ENCODE measurements at places on chromosomes 1 and 21.

- DNase-seq = no peak
These were observed 207.1 kb downstream of the AKT3 start for GRCh38 chr1:243642936-243643335.

- DNase-seq = no peak
These were observed 23.9 kb upstream of the SAMD11 start for GRCh38 chr1:899636-900317.

- peak; percentile 57 for DNase-seq
These were observed 141.1 kb downstream of the TLR5 start for GRCh38 chr1:223001653-223002634.

DNA sequence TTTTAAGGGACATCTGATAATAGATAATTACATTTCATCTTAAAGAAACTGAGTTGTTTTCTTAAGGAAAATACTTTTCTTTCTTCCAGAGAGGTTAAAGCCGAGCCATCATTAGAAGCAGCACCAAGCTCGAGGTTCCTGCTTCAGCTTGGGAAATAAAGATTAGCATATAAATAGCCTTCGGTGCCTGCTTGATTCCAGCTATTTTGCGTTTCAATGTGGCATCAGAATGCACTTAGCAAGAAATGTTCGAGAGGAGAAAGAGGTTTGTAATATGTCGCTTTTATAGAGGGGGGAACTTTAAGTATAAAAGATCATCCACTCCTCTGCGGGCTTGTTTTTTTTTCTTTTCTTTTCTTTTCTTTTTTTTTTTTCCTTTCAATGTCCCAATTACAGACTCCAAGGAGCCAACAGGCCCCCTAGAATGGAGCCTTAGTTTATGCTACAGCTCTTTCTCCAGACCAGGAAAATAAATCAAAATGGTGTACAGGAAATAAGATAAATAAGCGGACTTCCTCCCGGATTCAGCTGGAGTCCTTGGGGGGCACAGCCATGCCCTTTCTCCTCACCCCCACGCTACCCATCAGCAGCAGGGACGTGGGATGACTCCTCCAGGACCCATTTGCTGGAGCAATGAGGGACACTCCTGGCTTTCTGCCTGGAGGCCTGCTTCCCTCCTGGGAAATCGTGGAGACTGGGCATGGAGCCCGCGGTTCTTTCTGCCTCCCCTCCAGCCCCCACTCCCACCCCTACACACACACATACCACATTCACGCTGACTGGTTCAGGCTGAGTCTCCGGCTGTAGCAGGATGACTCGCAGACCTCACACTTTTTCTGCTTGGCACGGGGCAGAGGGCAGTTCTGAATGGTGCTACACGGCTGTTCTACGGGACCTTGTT lies 131.6 kb downstream of the RRAGC start:
- DNase-seq = no peak

DNA sequence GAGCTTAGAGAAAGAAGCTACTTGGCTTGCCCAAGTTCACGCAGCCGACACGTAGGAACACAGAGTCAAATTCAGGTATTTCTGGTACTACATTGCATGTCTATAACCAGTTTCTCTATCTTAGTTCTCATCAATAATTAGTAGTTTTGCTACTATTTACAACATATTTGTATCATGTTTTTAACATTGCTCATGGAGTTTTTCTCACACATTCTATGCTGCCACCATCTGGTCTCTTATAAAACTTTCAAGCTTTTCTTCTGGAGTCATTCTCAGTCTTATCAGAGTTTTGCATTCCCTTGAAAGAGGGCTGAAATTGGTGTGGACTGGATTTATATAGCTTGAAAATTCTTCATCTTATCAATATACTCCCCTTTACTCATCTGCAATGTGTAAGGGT lies 118.8 kb upstream of the PALMD start:
- no peak for DNase-seq

GRCh38 chr1:224718470-224719053 lies 102.4 kb downstream of the CNIH3 start:
- no peak for DNase-seq

- no peak for DNase-seq
These were observed 96.1 kb downstream of the TEX35 start for GRCh38 chr1:178609015-178609414.

DNA sequence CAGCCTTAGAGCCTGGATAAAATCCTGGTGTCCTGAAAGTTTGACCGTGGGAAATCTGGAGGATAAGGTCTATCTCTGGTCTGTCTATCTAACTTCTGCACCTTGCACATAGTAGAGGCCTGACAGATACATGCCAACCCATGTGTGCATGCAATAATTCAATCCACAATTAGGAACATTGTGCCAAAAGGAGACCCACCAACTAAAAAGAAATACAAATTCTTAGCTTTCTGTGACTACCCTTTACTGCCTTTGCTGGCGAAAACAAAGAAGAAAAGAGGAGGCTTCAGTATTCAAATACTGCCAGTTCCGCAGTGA lies 381 bp upstream of the KLHL20 start:
- DNase-seq = no peak

DNA sequence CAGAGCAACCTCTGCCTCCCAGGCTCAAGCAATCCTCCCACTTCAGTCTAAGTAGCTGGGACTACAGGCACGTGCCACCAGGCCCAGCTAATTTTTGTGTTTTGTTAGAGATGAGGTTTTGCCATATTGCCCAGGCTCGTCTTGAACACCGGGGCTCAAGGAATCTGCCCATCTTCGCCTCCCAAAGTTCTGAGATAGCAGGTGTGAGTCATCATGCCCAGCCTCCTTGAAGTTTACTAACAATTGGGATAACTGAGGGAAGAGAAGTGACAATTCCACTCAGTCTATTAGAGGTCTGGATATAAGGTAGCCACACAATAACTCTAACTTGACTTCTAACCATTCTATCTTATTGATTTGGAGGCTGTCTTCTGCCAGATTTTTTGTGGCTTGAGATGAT lies 6.3 kb upstream of the RCC1 start:
- DNase-seq = no peak

DNA sequence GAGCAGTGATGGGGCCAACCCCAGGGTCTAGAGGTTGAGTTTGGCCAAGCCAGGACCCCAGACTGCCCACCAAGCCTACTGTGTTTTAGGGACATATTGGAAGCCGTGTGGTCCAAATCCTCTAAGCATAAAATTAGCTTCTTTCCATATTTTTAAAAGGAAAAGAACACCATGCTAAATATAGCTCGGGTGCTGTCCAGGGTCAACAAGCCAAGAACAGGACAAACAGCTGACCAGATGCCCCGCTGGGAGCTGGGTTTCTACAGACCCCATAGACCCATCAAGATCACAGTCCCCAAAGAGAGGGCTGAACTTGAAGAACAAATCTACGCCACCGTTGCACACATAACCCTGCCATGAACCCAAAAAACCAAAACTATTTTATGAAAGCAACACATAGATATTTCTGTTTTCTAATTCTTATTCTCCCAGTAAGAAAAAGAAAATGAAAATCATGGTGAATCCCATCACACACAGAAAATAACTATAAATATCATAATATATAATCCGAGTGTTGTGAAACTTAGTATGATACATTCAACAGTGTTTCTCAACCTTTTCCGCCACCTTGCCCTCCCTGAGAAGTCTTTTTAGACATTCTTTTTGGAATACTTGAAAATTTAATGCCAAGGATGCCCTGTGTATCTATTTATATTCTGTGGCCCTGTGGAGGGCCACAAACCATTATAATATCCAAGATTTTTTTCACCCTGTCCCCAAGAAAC lies 36.2 kb upstream of the FHAD1 start:
- DNase-seq = no peak

GRCh38 chr21:39670701-39671100 lies 58.0 kb downstream of the B3GALT5 start:
- no peak for DNase-seq

DNA sequence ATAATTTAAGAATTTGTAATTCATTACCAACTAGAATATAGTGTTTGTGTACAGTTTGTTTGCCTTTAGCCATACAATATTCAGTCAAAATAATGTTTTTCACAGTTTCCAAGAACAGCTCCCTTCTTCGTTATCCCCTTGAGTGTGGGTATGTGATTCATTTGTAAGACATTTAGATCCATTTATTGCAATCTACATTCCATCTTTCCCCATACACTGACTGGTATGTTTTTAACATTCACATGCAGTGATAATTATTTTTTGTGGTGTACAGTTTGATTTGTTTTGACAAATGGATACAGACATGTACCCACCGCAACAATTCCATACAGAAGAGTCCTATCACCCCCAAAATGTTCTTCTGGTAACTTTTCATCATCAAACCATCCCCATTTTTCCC lies 589.1 kb upstream of the ADAMTS5 start:
- no peak for DNase-seq

DNA sequence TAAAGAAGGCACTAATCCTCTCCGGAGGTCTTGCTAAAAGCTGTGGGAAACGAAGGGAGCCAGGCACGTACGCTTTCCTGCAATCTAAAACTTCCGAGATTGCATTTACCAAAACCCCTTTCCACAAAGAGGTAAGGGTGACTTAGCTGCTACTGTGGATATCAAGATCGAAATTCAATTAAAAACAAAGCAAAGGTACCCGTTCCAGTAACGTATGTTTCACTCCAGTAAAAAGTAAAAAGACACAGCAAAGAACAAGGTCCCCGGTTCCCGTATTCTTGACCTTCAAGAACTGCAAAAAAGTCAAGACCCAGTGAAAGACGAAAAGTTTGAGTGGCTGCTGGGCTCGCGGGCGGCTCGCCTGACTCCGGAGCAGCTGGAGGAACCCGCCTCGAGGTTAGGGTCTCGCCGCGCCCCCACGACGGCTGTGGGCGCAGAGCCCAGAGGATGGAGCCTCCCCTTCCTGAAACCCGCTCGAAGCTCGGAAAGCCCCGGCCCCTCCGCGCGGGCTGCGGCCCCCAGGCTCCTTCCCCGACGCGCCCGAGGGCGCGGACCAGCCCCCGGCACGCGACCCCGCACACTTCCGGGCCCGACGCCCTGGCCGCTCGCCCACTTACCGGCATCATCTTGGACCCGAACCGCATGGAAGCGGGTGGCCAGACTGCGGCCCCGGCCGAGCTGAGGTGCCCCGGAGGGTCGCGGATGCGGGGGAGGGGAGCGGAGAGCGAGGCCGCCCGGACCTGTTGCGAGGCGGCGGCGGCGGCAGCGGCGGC lies 524 bp downstream of the TP53BP2 start:
- DNase-seq = peak; percentile 60

GRCh38 chr1:231376875-231377549 lies 38.9 kb downstream of the SPRTN start:
- DNase-seq = no peak

- DNase-seq = no peak
These were observed 465.7 kb downstream of the USP25 start for GRCh38 chr21:16195538-16195910.

GRCh38 chr1:109626682-109627408 lies 7.2 kb downstream of the AMPD2 start:
- DNase-seq = no peak

GRCh38 chr1:172287208-172287607 lies 133.3 kb upstream of the C1orf105 start:
- DNase-seq = no peak

GRCh38 chr1:201311356-201312011 lies 28.2 kb downstream of the PKP1 start:
- DNase-seq = peak; percentile 8

DNA sequence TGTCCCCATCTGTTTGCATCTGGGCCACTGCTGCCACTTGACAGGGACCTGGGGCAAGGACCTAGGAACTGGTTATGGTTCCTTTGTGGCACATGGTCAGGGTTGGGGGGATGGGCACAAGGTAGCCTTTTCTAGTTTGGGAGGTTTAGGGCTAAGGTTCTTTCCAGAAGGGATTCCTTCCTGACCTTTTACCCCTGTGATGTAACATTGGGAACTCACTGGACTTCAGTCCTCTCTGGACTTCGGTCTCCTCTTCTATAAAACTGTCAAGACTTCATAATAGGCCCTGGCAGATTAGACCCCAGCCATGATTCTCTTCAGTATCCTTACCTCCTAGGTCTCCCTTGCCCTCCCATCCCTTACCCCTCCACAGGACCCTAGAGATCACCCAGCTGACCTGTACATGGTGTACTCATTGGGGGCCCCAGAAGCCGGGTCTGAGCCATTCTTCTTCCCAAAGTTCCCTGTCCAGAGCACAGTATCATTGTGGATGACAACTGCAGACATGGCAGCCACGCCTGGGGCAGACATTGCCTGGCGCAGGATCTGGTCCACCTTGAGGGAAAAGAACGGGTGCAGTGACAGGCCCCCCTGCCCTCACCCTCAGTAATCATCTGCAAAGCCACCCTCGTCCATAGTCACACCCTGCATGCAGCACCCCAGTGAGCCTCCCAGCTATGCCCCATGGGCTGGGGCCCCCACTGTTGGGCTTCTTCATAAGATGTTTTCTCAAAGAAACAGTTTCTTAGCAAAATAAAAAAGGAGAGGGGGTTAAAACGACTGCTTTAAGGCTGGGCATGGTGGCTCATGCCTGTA lies 12.9 kb downstream of the LACTBL1 start:
- DNase-seq = no peak

GRCh38 chr1:23908453-23909341 lies 4.5 kb downstream of the CNR2 start:
- no peak for DNase-seq

DNA sequence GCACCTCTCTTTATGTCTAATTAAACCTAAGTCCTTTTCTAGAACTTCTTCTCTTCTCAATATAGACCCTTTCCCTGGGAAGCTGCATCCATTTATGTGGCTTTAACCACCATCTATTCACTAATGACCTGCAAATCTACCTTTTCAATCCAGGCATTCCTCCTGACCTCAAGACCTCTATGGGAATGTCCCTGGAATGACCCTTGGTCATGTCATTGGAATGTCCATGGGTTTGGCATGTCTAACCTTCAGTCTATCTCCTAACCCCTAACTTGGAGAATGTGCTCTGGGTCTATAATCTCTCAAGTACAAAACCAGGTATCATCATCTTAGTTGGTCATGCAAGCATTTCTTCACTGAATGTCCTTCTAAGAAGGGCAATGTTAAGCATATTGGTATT lies 196.1 kb downstream of the KCNH1 start:
- DNase-seq = no peak

DNA sequence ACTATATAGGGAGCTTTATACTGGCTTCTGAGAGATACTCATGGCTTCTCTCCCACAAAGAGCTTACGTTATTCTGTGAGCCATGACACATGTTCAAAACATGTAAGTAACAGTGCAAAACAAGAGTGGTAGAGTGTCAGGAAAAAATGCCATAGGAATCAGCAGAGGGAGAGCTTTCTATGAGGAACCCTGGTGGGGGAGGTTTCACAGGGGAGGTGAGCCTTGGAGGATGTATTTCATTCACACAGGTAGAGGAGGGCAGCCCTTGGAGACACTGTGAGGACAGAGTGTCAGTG lies 72.7 kb upstream of the LYST start:
- DNase-seq = no peak

- no peak for DNase-seq
These were observed 25.0 kb upstream of the SLAMF1 start for GRCh38 chr1:160671603-160672517.

GRCh38 chr1:20426371-20426770 lies 59.6 kb downstream of the CAMK2N1 start:
- DNase-seq = no peak

- DNase-seq = no peak
These were observed 62.4 kb upstream of the TNFSF18 start for GRCh38 chr1:173113015-173113741.

Measured in NCI-H2081 (cell line).